ENCODE measurements at places on chromosomes 4 and X. TPM values are rescaled to one million over a fixed set of nuclear protein-coding genes. Genes with fewer than 3 reads are reported as not detected.

Gene FGG
- not detected for total RNA-seq

Gene TLR1
- 0.40 TPM for total RNA-seq

Gene CABS1
- total RNA-seq: not detected

Gene MAB21L2
- not detected for total RNA-seq

Gene MAN2B2
- total RNA-seq: 9.8 TPM

Gene STPG2
- 0.40 TPM for total RNA-seq

Gene SATL1
- not detected for total RNA-seq

Gene IL3RA
- total RNA-seq: not detected

DNA sequence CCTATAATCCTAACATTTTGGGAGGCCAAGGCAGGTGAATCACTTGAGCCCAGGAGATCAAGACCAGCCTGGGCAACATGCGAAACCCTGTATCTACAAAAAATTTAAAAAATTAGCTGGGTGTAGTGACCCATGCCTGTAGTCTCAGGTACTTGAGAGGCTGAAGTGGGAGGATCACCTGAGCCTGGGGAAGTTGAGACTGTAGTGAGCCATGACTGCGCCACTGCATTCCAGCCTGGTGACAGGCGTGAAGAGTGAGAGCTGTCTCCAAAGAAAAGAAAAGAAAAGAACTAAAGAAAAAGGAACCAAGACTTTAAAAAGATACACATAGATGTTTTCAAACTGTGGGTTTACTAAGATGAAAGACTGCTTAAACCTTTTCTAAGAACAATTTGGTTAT, 129.0 kb downstream of the SPCS3 start:
- no peak for DNase-seq
- H3K27ac ChIP-seq: no peak overlapping the region
- no peaks in the 10 kb centered on the region for H3K27me3 ChIP-seq
- H3K36me3 ChIP-seq: no peaks in the 10 kb centered on the region
- no peak overlapping the region for H3K4me3 ChIP-seq
- peaks cover 10% of the 10 kb centered on the region for H3K4me1 ChIP-seq

DNA sequence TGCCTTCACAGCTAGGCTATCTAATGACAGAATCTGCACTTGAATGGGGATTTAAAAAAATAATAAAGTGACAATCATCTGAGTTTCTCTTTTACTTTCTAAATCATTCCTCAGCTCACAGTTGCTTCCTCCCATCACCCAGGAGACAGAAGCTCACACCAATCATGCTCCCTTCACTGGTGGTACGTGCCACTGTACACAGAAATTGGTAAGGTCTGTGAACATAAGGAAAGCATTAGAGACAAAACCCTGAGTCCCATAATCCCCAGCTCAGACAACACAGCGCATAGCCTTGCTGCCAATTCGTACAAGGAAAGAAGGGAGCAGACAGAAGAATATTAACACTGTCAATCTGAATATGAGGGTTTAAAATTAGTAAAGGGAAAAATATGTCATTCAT, 133.1 kb downstream of the IDS start:
- no peak for DNase-seq
- no peak overlapping the region for H3K27ac ChIP-seq
- no peaks in the 10 kb centered on the region for H3K36me3 ChIP-seq
- no peaks in the 10 kb centered on the region for H3K27me3 ChIP-seq

- peaks cover 12% of the 10 kb centered on the region for H3K4me1 ChIP-seq
- H3K27me3 ChIP-seq: no peaks in the 10 kb centered on the region
- no peaks in the 10 kb centered on the region for H3K36me3 ChIP-seq
- peak overlapping the region; percentile 88 for H3K4me3 ChIP-seq
Measured at GRCh38 chr4:80265571-80266252, 752 bp upstream of the FGF5 start.

- no peaks in the 10 kb centered on the region for H3K27me3 ChIP-seq
- no peaks in the 10 kb centered on the region for H3K4me1 ChIP-seq
- H3K36me3 ChIP-seq: no peaks in the 10 kb centered on the region
- no peak overlapping the region for H3K4me3 ChIP-seq
- H3K27ac ChIP-seq: no peak overlapping the region
Measured at GRCh38 chr4:120636120-120636630, 286.4 kb downstream of the PRDM5 start.

DNA sequence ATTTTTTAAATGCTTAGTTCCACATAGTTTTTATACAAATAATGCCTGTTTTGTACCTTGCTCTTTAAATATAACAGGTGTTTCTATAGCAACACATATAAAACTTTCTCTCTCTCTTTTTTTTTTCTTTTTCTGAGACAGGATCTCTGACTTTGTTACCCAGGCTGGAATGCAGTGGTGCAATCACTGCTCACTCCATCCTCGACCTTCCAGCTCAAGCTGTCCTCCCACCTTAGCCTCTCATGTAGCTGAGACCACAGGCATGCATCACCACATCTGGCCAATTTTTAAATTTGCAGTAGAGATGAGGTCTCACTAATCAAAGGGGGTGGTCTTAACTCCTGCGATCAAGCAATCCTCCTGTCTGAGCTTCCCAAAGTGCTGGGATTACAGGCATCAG, 18.3 kb upstream of the SULT1E1 start:
- no peak overlapping the region for H3K27ac ChIP-seq
- no peaks in the 10 kb centered on the region for H3K4me1 ChIP-seq

GRCh38 chr4:90152024-90152423, 24.8 kb downstream of the CCSER1 start:
- no peaks in the 10 kb centered on the region for H3K27me3 ChIP-seq
- no peak overlapping the region for H3K4me3 ChIP-seq
- no peaks in the 10 kb centered on the region for H3K36me3 ChIP-seq
- H3K27ac ChIP-seq: no peak overlapping the region

DNA sequence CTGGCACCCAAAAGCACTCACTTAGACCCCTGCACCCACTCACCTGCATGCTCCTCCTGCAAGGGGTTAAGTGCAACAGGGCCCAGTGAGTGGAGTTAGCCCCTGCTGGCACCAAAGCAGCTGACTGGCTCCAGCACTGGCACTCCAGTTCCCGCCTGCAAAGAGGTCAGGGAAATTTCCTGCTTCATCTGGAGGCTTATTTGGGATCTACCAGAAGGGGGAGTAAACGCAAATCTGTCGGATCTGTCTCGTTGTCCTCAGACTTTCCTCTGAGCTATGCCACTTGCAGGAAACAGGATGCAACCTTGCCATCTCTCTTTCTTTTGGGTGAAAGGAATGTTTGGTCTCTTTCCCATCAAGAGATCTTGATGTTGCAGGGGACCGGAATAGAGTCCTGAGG, 435.6 kb downstream of the PCDH10 start:
- peak; percentile 8 for DNase-seq
- no peaks in the 10 kb centered on the region for H3K27me3 ChIP-seq
- no peak overlapping the region for H3K27ac ChIP-seq
- H3K4me1 ChIP-seq: no peaks in the 10 kb centered on the region

- DNase-seq: peak; percentile 57
- H3K4me1 ChIP-seq: peaks cover 25% of the 10 kb centered on the region
- H3K27me3 ChIP-seq: no peaks in the 10 kb centered on the region
- H3K4me3 ChIP-seq: peak overlapping the region; percentile 91
Measured at GRCh38 chrX:150365051-150365989, 2.2 kb downstream of the MAMLD1 start.

DNA sequence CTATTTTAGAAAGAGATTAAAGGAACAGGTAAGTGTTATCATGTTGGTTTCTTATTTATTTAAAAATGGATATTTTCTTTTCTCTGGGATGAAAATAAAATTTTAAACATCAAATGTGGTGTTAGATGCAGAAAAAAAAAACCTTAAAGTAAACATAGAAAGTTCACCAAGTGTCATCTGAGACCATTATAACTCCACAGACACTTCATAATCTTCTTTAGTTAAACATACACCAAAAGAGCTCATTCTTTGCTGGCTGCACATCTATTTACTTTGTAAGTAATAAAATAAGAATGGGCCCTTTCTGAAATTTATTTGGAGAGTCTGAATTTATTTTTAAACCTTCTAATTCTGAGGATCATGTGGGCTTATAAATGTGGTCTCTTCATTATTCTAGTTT, 460.7 kb upstream of the CTSO start:
- H3K4me1 ChIP-seq: peaks cover 4% of the 10 kb centered on the region
- no peaks in the 10 kb centered on the region for H3K36me3 ChIP-seq
- DNase-seq: no peak
- H3K27me3 ChIP-seq: no peaks in the 10 kb centered on the region

GRCh38 chr4:174201871-174202270, 81.6 kb downstream of the FBXO8 start:
- H3K27me3 ChIP-seq: no peaks in the 10 kb centered on the region
- no peaks in the 10 kb centered on the region for H3K36me3 ChIP-seq
- DNase-seq: peak; percentile 20
- peak overlapping the region; percentile 32 for H3K27ac ChIP-seq
- peaks cover 10% of the 10 kb centered on the region for H3K4me1 ChIP-seq

- H3K4me1 ChIP-seq: peaks cover 38% of the 10 kb centered on the region
- peak; percentile 60 for DNase-seq
- no peaks in the 10 kb centered on the region for H3K27me3 ChIP-seq
- H3K36me3 ChIP-seq: no peaks in the 10 kb centered on the region
Measured at GRCh38 chrX:84175958-84176357, 12.0 kb downstream of the RPS6KA6 start.

DNA sequence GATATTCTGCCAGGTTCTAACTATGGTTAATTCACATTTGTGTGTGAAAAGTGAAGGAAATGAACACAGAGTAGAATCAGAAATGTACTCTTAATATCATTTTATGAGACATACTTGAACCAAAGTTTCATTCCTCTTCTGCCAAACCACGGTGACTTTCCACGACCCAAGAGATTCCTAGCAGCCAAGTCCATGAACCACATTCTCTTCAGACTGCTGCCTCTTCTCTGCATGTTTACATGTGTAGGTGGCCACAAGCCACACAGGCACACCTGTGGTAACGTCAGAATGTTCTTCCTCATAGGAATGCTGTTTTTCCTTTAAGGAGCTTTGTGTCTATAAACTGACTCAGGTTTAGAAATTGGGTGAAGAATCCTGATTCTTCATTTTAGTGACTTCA, 1411.2 kb downstream of the RAPGEF2 start:
- H3K27me3 ChIP-seq: no peaks in the 10 kb centered on the region
- H3K4me1 ChIP-seq: no peaks in the 10 kb centered on the region
- H3K36me3 ChIP-seq: no peaks in the 10 kb centered on the region
- DNase-seq: peak; percentile 7
- no peak overlapping the region for H3K27ac ChIP-seq

GRCh38 chr4:189436207-189436606, 504.5 kb upstream of the FRG1 start:
- no peak overlapping the region for H3K27ac ChIP-seq
- H3K4me1 ChIP-seq: no peaks in the 10 kb centered on the region
- H3K36me3 ChIP-seq: no peaks in the 10 kb centered on the region
- DNase-seq: peak; percentile 4
- no peaks in the 10 kb centered on the region for H3K27me3 ChIP-seq

DNA sequence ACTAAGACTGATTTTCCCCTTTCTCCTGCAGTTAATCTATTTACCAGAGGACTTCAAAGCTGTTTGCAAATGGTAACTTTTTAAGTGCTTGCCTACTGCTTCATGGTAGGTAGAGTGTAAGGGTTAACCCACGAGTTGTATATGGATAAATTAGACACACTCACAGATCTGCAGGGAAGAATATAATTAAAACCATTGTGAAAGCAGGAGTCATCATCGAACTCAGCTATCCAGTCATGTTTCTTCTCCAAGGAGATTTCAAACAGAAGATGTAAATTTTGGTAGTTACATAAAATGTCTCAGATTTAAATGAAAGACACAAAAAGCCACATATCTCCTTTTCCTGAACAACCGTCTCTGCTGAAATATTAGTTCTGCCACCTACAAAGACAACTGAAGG, 549 bp upstream of the XG start:
- no peak overlapping the region for H3K4me3 ChIP-seq
- no peak overlapping the region for H3K27ac ChIP-seq
- no peak for DNase-seq
- peaks cover 4% of the 10 kb centered on the region for H3K4me1 ChIP-seq
- no peaks in the 10 kb centered on the region for H3K27me3 ChIP-seq
- H3K36me3 ChIP-seq: no peaks in the 10 kb centered on the region

DNA sequence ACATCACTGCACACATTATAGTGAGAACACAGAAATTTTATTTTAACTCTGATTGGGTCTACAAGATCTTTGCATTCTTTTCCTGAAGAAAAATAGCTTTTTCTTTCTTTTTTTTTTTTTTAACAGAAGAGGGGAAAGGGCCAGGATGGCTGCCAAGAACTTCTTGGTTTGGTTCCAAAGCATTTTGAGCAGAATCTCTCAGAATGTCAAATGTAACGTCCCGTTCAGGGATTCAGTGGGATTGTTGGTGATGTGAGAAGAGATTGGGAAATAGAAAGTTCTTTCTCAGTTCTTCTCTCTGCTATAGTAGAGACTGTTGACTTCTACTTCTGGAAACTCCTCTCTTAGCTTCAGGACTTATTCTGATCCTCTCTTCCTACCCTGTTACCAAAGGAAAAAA, 70.9 kb upstream of the CBR4 start:
- DNase-seq: peak; percentile 25
- no peaks in the 10 kb centered on the region for H3K27me3 ChIP-seq
- H3K36me3 ChIP-seq: no peaks in the 10 kb centered on the region
- H3K4me3 ChIP-seq: peak overlapping the region; percentile 54
- H3K27ac ChIP-seq: peak overlapping the region; percentile 91
- peaks cover 23% of the 10 kb centered on the region for H3K4me1 ChIP-seq

DNA sequence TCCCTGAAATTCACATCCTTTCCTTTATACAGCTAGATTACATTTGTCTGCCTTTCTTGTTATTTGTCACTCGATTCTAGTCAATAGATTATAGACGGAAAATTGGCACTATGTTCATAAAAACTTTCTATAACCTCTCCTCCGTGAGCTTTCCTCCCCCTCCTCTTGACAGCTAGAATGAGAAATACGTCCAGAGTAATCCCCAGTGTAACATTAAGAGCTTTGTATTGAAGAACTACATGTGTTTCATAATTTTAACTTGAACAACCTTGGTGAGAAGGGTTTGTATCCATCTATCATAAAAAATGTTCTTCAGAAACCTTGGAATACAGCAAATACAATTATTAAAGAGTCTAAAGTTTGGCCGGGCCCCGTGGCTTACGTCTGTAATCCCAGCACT, 1707.4 kb downstream of the PCDH7 start:
- DNase-seq: no peak
- no peaks in the 10 kb centered on the region for H3K36me3 ChIP-seq
- no peak overlapping the region for H3K4me3 ChIP-seq
- H3K4me1 ChIP-seq: peaks cover 15% of the 10 kb centered on the region
- H3K27ac ChIP-seq: no peak overlapping the region

GRCh38 chr4:19329631-19330030, 922.1 kb upstream of the SLIT2 start:
- H3K36me3 ChIP-seq: no peaks in the 10 kb centered on the region
- no peaks in the 10 kb centered on the region for H3K27me3 ChIP-seq
- H3K4me3 ChIP-seq: no peak overlapping the region
- H3K27ac ChIP-seq: no peak overlapping the region
- H3K4me1 ChIP-seq: no peaks in the 10 kb centered on the region

GRCh38 chr4:137203601-137204000, 328.7 kb downstream of the PCDH18 start:
- no peak for DNase-seq
- no peaks in the 10 kb centered on the region for H3K36me3 ChIP-seq

DNA sequence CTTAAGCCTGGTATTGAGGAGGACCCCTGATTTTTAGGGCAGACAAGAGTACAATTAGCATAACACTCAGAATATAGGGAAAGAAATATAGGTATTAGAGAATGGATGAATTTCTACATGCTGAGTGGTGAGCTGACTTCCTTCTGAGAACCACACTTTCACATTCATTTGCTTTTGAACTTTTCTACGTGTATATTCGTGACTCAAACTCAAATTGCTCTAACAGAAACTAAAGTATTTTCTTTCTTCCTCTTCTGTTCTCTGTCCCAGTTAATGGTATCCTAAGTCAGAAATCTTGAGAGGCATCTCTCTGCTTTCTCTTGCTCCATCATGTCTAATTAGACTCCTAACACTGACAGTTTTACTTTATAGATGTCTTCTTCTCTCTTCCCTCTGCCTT, 103.2 kb upstream of the CITED1 start:
- no peak overlapping the region for H3K27ac ChIP-seq
- no peaks in the 10 kb centered on the region for H3K27me3 ChIP-seq
- no peaks in the 10 kb centered on the region for H3K4me1 ChIP-seq
- no peak for DNase-seq
- H3K36me3 ChIP-seq: no peaks in the 10 kb centered on the region

All from PC-3 (cell line).